SW 1271 (cell line): ENCODE measurements at places on chromosomes 3 and 15.
A peak's percentile ranks its signal among the peaks of the same experiment; 100 is the strongest.

DNA sequence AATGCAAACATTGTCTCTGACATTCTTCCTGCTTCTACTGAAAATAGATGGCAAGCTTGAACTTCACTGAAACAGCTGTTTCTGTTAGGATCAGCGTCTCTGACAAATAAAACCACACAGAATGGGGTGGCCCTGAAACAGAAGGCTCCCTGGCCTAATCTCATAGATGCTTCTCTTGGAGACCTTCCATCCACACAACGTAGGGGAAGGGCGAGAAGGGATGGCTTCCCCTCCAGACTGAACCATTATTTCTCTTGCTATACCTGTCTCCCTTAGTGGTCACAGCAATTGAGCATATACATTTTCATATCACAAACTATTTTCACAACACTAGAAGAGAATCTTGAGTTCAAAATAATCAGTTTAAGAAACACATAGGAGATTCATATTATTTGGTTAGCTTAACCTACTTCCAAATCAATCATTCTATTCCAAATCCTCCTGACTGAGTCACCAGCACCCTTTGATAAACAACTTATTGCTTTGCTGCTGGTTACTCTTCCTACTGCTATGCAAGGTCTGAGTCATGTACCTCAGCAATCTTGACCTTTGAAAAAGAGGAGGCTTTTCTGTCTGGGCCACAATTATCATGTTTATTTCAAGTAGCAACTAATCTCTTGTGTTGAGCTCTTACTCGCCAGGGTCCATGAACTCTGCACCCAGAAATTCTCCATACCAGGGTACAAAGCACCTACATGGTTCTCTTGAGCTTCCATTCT is 45.5 kb downstream of the CBLB start:
- DNase-seq: peak; percentile 12

GRCh38 chr3:71924721-71925120 is 139.8 kb upstream of the PROK2 start:
- DNase-seq: no peak

GRCh38 chr15:94360251-94360685 is 128.9 kb downstream of the MCTP2 start:
- no peak for DNase-seq

- DNase-seq: no peak
Observed at GRCh38 chr3:8561370-8561769, 59.7 kb downstream of the LMCD1 start.

- DNase-seq: no peak
Observed at GRCh38 chr3:133717424-133717823, 28.8 kb upstream of the TF start.
